ENCODE measurements at places on chromosomes 4 and X. TPM values are rescaled to one million over a fixed set of nuclear protein-coding genes. Genes with fewer than 3 reads are reported as not detected.

STARD8 gene
- total RNA-seq: 5.9 TPM

- H3K27me3 ChIP-seq: no peaks in the 10 kb centered on the region
- H3K4me1 ChIP-seq: peaks cover 4% of the 10 kb centered on the region
- H3K4me3 ChIP-seq: peak overlapping the region; percentile 17
- no peak for DNase-seq
These were observed 15.3 kb upstream of the ANXA5 start for GRCh38 chr4:121712001-121712651.

GAGE1 gene
- total RNA-seq: not detected

MAGED4 gene
- total RNA-seq: 2.0 TPM

DNA sequence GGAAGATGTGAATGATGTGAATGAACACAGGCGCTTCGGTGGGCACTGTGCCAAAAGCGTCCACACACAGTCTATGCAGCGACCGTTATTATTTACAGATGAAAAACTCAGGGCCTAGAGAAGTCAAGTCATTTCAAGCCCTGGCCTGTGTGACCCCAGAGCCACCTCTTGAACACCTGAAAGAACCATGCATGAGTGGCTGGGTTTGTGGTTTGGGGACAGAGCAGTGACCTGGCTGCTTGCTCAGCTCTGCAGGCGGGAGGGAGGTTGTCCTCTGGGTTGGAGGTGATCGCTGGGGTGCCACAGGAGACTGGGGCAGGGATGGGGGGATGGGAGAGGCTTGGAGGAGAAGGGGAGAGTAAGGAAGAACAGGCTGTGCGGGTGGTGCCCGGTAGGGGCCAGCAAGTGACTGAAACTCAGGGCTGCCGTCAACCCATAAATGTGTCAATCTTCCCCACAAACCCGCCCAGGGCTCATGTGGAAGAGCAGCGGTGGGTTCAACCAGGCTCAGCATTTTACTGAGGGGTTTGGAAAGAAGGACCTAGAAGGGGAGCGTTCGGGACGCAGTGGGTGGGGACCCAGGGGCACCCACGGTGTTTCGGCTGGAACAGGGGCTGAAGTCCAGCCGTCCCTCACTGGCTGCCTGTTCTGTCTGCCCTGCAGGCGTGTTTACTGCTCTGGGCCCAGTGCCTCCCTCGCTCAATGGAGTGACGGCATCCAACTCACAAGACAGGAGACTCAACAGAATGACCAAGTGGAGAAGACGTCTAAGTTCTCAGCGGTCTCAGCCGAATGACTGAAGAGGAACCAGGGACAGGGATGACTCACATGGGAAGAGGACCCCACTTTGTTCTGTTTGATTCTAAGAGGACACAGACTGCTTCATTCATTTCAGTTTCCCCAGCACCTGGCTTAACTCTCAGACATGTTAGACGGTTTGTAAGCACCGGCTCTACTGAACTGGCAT is 167.8 kb downstream of the AFAP1 start:
- H3K27ac ChIP-seq: no peak overlapping the region
- H3K4me1 ChIP-seq: peaks cover 10% of the 10 kb centered on the region
- no peak overlapping the region for H3K4me3 ChIP-seq

- DNase-seq: no peak
- no peaks in the 10 kb centered on the region for H3K27me3 ChIP-seq
- no peak overlapping the region for H3K4me3 ChIP-seq
- no peak overlapping the region for H3K27ac ChIP-seq
- H3K4me1 ChIP-seq: no peaks in the 10 kb centered on the region
These were observed 97.7 kb downstream of the EFHC2 start for GRCh38 chrX:44245733-44246132.

TRIM75 gene
- not detected for total RNA-seq

NDP gene
- total RNA-seq: 0.73 TPM

GRCh38 chr4:121741751-121742150 is 23.2 kb downstream of the SMIM43 start:
- H3K27me3 ChIP-seq: no peaks in the 10 kb centered on the region
- no peaks in the 10 kb centered on the region for H3K36me3 ChIP-seq
- no peak for DNase-seq
- no peaks in the 10 kb centered on the region for H3K4me1 ChIP-seq

DNA sequence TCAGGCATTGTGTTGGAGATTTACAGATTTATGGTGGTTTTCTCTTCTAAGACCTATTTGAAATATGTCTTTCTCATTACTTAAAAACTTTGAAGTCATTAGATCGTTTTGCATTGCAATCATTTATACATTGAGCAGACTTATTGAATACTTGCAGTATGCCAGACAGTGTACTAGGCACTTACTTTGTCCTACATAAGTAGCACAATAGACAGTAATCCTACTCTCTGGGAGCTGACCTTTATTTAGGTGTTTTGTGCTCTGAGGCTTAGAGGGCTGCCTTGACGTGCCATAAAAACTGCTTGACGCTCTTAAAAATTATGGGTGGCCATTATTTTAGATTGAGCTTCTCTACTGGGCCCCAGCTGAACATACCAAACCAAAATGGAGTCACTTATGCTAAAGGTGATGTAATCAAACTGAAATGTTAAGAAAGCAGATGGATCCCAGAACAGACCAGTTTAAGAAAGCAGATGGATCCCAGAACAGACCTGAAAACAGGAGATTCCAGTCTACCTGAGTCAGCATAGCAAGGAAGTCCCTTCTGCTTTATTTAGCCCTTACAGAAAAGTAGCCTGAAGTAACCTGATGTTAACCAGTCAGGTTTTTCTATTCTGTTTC is 42.4 kb downstream of the PTTG2 start:
- DNase-seq: no peak
- peaks cover 8% of the 10 kb centered on the region for H3K4me1 ChIP-seq
- H3K27ac ChIP-seq: no peak overlapping the region
- no peak overlapping the region for H3K4me3 ChIP-seq

DNA sequence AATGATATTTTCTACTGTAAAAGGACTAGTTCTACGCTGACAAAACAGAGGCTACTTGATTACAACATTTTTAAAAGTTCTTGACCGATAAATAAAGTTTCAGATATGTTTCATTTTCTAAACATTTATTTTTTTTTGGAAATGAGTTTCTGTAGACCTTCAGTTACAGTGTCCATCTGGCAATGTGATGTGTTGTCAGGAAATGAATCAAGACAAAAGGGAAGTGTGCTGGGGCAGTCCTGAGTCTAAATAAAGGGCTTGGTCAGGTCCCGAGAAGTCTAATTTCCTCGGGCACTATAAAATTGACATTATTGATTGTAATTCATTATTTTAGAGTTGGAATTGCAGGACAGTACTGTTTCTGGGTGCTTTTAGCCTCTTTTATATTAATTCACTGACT is 57.0 kb upstream of the FTHL17 start:
- no peak overlapping the region for H3K4me3 ChIP-seq
- no peak for DNase-seq
- no peaks in the 10 kb centered on the region for H3K27me3 ChIP-seq
- no peaks in the 10 kb centered on the region for H3K4me1 ChIP-seq

DNA sequence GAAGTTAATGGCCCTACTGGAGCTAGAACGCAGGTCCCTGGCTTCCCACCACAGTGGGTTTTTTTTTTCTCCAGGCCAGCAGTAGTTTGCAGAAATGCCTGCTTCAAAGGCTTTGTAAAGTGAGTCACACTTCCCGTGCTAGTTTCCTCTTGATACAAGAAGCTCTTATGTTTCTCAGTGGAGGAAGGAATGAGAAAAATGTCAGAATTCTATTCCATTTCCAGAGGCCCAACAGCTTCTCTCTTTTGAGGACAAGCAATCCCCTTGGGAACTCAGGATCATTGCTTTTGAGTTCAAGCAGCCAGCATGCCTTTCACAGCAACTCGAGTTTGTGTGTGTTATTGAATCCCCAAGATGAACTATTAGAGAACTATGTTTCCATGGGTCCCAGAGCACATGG is 134.3 kb downstream of the GUCY2F start:
- H3K36me3 ChIP-seq: no peaks in the 10 kb centered on the region
- DNase-seq: no peak
- no peaks in the 10 kb centered on the region for H3K27me3 ChIP-seq
- no peak overlapping the region for H3K27ac ChIP-seq

- H3K36me3 ChIP-seq: no peaks in the 10 kb centered on the region
- no peak for DNase-seq
- H3K4me1 ChIP-seq: no peaks in the 10 kb centered on the region
- H3K4me3 ChIP-seq: no peak overlapping the region
- H3K27ac ChIP-seq: no peak overlapping the region
These were observed 53.7 kb downstream of the ANXA5 start for GRCh38 chr4:121642876-121643585.

DNA sequence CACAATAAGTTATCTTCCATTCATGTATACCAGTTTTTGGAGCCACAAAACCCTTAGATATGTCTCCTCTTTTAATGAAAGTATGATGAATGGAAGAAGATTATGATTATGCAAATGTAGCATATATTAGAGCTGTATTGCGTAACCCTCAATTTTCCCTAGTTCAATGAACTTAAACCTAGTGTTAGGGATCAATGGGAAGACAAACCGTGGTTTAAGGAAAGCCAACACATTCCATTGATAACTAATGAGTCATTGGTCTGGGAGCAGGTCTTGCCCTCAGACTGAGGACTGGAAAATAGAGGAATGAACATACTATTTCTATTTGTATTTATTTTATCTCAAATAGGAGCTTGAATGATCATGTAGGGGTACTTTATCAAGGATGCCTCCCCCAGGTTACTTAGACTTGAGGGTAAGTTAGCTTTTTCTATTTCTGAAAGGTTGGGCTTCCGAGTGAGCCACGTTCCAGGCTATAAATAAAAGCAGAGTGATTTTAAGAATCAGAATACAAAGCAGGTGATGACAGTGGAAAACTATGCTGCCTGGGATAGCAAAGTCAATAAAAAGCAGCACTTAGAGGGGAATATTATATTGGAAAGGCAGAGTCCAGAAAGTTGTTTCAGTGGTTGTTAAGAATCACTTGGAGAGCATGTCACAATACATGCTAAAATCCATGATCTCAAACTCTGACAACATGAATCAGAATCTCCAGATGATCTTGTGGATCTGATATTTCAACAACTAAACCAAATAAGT is 356.0 kb downstream of the ADAM29 start:
- no peaks in the 10 kb centered on the region for H3K36me3 ChIP-seq
- H3K4me1 ChIP-seq: no peaks in the 10 kb centered on the region
- H3K27ac ChIP-seq: no peak overlapping the region
- H3K4me3 ChIP-seq: no peak overlapping the region
- DNase-seq: no peak

DNA sequence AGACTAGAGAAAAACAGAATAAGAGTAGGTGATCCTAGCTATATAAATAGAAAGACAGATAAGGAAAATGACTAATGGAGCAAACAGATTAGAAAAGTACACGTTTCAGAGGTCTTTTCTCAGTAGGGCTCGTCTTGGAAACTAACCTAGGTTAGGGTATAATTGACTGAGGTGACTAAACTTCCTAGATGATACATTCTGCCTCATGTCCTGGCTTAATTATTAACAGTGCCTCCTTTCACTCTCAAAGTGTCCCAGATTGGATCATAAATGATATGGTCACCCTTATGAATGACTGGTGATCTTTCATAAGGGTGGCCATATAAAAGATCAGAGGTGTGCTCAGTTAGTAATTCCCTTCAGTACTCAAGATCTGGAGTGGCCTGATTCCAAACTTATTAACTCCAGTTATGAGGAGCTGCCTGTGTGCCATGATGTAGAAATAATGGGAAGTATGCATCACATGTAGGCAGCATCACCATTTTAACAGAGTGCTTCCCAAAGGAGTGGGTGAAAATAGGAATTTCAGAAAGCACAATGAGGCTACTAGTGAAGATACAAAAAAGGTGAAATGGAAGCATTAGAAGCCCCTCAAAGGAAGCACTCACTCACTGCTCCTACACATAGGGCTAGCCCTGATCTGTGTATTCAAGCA is 14.7 kb upstream of the GRIA3 start:
- no peak overlapping the region for H3K27ac ChIP-seq
- H3K27me3 ChIP-seq: no peaks in the 10 kb centered on the region
- H3K4me3 ChIP-seq: no peak overlapping the region
- no peak for DNase-seq
- no peaks in the 10 kb centered on the region for H3K4me1 ChIP-seq

DNA sequence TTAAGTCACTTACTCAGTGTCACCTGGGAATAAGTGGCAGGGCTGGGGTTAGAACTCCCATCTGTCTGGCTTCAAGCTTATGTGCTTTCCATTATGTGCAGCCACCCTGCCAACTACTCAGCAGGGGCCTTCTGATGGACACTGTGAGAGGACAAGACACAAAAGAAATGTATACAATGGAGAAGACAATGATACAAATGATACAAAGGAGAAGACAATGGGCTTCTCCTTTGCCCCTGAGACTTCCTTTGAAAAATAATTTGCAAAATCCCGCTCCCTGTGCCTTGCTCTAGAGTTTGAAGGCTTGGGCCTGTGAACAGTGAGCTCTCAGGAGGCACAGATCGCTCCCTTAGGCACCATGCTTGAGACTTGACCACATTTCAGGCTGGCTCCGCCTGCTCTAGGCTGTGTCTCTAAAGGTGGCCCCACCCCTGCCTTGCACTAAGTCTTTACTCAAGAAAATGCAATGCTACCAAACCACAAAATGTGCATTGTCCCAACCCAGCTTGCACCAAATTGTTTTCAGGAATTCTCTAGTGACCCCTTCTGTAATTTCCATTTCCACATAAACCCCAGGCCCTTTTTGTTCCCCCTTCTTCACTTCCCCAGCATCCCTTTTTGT is 27.1 kb upstream of the STX18 start:
- DNase-seq: no peak
- no peak overlapping the region for H3K27ac ChIP-seq
- H3K27me3 ChIP-seq: no peaks in the 10 kb centered on the region

TENM3 gene
- total RNA-seq: 0.45 TPM

GRCh38 chrX:109049903-109050302 is 313.5 kb upstream of the IRS4 start:
- H3K4me1 ChIP-seq: no peaks in the 10 kb centered on the region
- H3K4me3 ChIP-seq: no peak overlapping the region
- no peaks in the 10 kb centered on the region for H3K36me3 ChIP-seq
- H3K27me3 ChIP-seq: no peaks in the 10 kb centered on the region
- no peak overlapping the region for H3K27ac ChIP-seq

PCSK1N gene
- total RNA-seq: 7.0 TPM

DNA sequence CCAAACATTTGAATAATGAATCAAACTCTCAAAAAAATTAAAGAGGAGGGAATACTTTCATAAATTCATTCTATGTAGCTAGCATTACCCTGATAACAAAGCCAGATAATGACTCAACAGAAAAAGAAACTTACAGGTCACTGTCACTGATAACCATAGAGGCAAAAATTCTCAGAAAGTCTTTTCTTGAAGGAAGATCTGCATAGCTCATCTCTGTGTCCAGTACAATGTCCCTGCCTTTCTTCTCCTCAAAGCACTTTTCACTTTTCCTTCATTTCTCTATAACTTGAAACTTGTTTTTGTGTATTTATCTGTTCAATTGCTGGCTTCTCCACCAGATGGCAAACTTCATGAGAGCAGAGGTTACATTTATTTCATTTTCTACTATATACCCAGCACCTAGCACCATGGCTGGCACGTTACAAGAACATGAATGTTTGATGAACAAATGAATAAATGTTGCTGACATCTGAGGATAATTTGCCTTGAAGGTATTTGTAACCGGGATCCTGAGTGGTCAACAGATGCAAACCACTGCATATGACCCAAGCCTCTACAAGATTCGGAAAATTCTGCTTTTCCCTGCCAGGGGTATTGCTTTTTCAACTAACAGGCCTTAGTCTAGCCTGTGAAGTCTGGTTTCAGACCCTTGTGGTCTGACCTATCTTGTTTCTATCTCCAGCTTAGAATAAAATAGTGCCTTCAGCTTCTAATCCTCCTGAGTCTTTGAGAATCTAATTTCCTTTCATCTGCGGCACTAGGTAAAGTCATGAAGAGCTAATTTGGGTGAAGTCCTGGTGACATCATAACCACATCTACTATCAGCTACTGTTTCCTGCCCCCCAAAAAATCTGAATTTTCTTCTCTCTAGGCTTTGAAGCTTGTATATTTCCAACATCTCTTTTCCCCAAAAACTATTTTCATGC is 52.5 kb upstream of the ANTXR2 start:
- peak; percentile 32 for DNase-seq
- no peaks in the 10 kb centered on the region for H3K4me1 ChIP-seq
- H3K27ac ChIP-seq: no peak overlapping the region
- no peaks in the 10 kb centered on the region for H3K36me3 ChIP-seq
- no peaks in the 10 kb centered on the region for H3K27me3 ChIP-seq

Data from stomach (tissue), 19 donors.